ENCODE measurements at places on chromosomes 16 and 17.

GRCh38 chr16:53093162-53093744 is 38.5 kb downstream of the CHD9 start:
- DNase-seq: no peak

DNA sequence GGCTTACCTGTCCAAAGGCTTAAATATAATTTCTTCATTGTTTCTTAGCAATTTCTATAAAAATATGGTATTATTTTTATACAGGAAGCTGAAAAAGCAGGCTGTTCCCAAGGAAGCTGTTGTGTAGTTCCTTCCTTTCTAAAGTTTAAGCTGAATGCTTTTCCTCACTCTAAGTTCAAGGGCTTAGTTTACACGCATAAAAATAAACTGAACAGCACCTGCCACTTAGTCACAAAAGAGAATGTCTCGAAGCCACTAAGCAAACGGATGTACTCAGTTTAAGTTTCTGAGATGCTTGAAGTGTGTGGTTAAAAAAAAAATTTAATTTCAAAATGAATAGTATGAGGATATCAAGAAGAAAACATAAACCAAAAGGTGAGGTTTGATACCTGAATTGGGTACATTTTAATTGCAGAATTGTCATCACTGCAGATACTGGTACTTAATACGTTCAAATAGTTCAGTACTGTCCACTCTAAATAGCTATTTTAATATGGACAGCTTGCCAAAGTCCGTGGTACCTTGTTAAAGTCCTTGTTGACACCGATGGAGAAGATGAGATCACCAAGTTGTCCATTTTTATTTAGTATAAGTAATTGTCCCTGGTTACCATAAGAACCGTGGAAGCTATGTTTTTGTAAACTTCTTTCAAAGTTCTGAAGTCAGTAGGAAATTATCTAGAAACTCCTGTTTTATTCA is 38.1 kb downstream of the MRTFB start:
- no peak for DNase-seq

DNA sequence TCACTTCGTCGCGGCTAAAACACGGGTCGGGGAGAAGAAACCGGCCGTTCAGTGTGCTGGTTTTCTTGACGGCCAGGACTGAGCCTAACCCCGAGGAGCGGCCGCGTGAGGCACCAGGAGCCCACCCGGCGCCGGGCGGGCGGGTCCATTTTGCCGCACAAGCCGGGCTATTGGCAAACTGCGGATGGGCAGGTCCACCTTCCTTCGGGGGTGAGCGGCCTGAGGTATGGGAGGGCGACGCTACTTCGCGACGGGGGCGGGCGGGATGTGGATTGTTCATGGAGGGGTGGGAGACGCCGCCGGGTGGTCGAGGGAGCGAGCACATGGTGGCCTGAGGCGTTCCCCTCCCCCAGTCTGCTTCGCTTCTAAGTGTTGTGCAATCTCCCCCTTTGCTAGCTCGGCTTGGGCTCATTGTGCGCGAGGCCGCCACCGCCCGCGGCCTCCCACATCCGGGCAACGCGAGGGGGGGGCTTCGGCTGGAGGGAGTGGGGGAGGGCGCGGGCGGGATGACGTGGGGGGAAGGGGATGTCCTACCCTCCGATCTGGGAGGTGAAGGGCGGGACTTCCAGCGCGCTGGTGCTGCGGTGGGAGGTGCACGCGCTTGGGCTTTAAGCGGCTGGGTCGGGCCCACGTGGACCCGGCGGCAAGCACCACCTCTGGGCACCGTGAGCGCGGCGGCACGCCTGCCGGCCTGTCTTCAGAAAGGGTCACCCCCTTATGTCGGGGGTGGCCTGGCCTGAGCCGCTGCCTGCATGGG is 5.9 kb upstream of the CD68 start:
- peak; percentile 97 for DNase-seq

DNA sequence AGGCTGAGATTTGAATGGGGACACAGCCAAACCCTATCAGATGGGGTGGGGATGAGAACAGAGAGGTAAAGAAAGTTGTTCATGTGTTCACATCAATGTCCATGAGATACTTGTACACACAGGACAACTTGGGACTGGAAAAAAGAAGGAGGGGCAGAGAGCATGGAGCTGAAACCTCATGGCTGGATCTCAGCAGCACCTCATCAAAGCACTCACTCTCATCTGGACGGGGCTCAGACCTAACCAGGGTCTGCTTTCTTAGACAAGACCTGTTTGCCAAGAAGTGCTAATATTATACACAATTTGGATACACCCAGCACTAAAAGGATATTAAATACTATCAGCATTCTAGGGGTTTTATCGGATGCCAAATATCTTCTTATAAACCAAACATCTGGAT is 399.8 kb downstream of the SLC39A11 start:
- DNase-seq: peak; percentile 86

DNA sequence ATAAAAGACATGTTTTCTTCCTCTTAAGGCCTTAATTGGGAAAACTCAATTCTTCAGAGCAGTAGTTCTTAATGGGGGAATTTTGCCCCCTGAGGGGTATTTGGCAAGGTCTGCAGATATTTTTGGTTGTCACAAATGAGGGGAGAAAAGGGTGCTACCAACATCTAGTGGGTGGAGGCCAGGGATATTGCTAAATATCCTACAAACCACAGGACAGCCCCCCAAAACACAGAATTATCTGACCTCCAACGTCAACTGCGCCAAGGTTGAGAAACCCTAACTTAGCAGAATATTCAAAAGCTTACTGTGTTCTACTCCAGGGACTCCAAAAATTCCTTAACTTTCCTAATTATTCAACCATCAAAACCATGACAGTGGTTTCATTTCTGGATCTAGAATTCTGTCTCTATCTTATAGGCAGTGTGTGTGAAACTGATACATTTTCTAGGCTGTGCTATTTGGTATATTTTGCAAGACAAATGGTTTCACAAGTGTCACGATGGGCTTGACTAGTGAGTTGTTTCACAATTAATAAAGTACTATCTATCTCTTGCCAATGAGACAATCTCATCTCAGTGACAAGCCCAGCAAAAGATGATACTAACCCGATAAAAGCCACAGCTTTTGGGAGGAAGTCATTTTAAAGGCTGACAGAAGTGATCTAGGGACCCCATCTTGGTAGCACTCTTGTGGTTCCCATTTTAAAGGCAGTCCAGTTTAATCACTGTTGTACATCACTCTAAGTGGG is 14.7 kb downstream of the TXNDC11 start:
- DNase-seq: no peak

- no peak for DNase-seq
Measured at GRCh38 chr16:10592611-10593010, 12.2 kb upstream of the EMP2 start.

GRCh38 chr17:39123627-39124026 is 27.8 kb downstream of the PLXDC1 start:
- DNase-seq: no peak

DNA sequence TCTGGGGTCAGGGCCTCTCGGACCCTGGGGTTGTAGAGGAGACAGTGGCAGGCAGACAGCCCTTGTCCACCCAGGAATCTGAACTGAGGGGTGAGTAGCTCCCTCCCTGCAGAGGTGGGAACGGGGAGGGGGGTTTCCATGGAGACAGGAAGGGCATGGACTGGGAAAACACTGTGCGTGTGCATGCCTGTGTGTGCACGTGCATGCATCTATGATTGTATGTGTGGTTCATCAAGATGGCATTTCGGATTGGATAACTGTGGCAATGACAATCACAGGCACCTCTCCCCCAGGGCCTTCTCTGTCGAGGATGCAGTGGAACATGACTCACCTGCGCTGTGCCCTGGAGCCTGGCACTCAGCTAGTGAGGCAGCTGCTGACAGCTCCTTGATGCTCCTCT is 6.1 kb upstream of the CD300C start:
- DNase-seq: no peak

DNA sequence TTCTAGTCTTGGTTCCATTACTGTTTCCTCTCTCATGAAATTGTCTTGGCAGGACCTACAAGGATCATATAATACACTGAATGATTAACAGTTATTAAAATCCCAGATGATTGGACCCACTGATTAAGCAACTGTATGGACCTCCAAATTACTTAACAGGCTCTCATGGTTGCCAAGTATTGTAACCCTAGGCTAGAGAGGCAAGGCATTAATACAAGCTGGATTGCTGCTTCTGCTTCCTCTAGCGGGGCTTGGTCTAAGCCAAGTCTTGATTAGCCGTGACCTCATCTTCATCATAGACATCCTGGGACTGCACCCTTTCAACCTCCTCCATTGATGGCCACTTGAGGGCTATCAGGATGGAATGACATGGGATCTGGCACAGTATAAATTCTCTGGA is 46.9 kb downstream of the SYCE1L start:
- DNase-seq: no peak

DNA sequence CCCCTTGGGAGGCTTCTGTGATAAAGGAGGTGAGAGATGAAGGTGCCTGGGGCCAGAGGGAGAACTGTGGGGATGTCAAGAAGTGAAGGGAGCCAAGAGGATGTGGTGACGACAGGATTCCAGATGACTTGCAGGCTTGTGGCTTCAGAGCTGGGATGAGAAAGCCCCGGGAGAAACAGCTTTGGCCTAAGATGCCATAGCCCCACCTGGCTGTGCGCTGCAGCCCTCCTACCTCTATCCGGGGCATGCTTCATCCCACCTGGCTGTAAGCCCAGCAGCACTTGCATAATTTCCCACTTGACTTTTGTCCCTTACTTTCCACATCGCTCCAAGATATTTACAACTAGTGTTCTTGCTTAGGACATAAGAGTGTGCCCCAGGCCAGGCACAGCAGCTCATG is 29.3 kb downstream of the GINS3 start:
- no peak for DNase-seq

DNA sequence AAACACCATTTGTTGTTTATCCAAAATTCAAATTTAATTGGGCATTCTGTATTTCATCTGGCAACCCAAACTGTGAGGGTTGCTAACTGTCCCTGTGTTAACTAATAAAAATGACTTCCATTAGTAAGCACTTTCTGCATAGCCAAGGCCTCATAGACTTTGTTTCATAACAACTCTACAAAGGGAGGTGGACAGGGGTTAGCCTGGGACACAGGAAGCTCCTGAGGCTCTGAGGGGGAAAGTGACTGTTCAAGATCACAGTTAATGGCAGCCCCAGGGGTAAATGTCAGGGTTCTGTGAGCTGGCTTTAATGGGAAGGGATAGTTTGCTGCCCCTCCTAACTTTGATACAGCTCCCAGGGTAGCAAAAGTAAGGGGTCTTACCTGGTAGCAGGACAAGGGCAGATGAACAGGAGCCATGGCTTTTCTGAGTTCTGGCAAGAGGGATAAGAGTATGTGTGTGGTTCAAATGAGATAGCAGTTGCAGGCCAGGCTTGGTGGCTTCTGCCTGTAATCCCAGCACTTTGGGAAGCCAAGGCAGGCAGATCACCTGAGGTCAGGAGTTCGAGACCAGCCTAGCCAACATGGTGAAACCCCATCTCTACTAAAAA is 2.2 kb downstream of the HEATR9 start:
- DNase-seq: no peak

GRCh38 chr17:13385481-13385911 is 216.2 kb downstream of the HS3ST3A1 start:
- peak; percentile 40 for DNase-seq

DNA sequence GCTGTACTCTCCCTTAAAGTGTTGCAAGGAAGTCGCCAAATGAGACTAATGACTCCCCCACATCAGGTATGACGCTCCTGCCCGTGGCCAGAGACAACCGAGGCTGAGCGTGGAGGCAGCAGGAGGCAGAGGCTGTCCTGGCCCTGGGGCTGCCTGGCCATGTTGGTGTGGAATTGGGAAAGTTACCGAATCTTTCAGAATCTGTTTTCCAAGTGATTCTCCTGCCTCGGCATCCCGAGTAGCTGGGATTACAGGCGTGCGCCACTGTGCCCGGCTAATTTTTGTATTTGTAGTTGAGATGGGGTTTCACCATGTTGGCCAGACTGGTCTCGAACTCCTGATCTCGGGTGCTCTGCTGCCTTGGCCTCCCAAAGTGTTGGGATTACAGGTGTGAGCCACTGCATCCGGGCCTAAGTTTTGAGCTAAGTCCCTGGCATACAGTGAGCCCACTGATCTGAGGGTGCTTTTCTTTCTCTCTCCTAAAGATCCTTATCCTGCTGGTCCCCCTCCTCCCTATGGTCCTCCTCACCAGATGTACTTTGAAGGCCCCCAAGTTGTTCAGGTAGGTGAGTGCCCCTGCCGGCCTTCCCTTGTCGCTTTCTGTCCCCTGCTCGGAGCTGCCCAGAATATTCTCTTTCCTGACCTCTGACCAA is 700 bp downstream of the LITAFD start:
- no peak for DNase-seq

DNA sequence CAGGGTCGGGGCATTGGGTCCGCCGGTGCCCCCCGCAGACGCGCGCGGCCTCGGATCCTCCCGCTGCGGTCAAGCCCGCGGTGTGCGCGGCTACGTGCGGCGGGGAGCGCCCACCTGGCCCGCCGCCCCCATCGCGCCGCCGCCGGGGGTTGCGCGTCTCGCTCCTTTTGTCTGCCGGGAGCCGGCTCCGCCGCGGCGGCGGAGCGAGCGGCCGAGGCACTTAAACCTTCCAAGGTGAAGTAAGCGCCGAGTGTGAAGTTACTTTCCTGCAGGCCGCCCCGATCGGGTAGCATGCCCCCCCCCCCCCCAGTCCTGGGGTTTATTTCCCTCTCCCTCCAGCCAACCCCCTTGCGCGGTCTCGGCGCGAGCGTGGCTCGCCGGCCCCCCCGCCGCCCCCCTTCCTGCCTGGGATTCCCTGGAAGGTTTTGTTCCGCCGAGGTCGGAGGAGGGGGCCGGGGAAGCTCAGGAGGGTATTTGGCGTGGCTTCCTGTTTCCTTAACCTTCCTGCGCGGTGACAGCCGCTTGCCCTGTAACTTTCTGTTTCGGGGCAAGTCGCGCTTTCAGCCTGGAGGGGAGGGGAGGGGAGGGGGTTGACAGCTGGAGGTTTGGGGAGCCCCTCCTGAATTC is 56.6 kb upstream of the GSE1 start:
- DNase-seq: peak; percentile 66

DNA sequence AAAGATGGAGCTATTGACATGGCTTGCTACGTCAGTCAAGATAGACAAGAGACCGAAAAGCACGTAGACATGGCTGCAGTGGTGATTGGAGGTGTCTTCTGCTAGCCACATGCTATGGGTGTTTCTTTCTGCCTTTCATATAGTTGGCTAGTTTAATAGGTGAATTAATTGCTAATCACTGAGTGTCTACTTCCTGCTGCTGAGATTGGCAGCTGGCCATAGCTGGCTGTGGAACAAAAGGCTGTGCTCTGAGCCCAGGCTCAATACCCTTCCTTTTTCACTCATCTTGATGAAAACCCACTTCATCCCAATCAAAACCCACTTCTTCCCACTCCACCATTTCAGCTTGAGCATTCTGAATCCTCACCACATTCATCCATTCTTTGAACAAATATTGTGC is 221.4 kb upstream of the MAF start:
- DNase-seq: no peak
